ENCODE measurements at places on chromosomes 3 and 15. TPM values are rescaled to one million over a fixed set of nuclear protein-coding genes. Genes with fewer than 3 reads are reported as not detected.

DNA sequence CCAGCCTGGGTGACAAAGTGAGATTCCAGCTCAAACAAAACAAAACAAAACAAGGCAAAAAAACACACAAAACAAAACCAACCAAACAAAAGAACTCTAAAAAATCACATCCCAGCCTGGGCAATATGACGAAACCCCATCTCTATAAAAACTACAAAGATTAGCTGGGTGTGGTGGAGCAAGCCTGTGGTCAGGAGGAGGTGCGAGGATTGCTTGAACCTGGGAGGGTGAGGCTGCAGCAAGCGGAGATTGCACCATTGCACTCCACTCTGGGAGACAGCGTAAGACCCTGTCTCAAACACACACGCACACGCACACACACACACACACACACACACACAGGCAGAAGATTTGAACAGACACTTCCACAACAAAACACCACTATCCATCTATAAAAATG lies 99.6 kb downstream of the SHQ1 start:
- no peak for DNase-seq
- no peaks in the 10 kb centered on the region for H3K4me1 ChIP-seq
- no peak overlapping the region for H3K4me3 ChIP-seq
- H3K27me3 ChIP-seq: no peaks in the 10 kb centered on the region
- H3K36me3 ChIP-seq: no peaks in the 10 kb centered on the region

COL6A5 gene
- not detected for total RNA-seq

MORC1 gene
- not detected for total RNA-seq

GRCh38 chr3:133754455-133754854 lies 8.3 kb downstream of the TF start:
- no peak for DNase-seq
- H3K27me3 ChIP-seq: no peaks in the 10 kb centered on the region
- H3K4me1 ChIP-seq: no peaks in the 10 kb centered on the region
- H3K27ac ChIP-seq: no peak overlapping the region
- H3K36me3 ChIP-seq: no peaks in the 10 kb centered on the region

GRCh38 chr3:175980486-175981090 lies 1121.5 kb downstream of the NAALADL2 start:
- no peak overlapping the region for H3K4me3 ChIP-seq
- no peaks in the 10 kb centered on the region for H3K27me3 ChIP-seq
- no peak for DNase-seq
- H3K27ac ChIP-seq: no peak overlapping the region
- H3K4me1 ChIP-seq: no peaks in the 10 kb centered on the region

CYP11A1 gene
- 0.36 TPM for total RNA-seq

GRCh38 chr15:58631319-58631718 lies 118.2 kb downstream of the ADAM10 start:
- peaks cover 15% of the 10 kb centered on the region for H3K4me1 ChIP-seq
- no peaks in the 10 kb centered on the region for H3K27me3 ChIP-seq
- no peak overlapping the region for H3K27ac ChIP-seq
- H3K4me3 ChIP-seq: no peak overlapping the region
- H3K36me3 ChIP-seq: no peaks in the 10 kb centered on the region

HYAL3 gene
- total RNA-seq: 8.3 TPM

LNP1 gene
- 2.9 TPM for total RNA-seq

DNA sequence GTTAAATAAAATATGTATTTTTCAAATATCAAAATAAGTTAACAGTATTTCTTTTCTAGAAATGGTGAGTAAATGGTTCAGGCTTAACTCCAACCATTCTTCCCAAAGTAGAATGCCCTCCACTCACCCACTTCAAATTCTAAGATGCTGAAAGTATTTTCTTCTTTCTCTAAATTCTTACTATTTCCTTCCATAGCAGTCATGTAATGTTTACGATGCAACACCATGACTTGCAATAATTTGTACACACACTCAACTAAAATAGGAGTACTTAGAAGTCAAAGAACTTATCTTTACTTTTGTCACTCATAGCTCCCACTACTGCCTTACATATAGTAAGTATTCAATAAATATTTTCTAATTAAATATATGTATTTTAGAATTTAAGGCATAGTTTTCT lies 65.0 kb downstream of the AQR start:
- no peak for DNase-seq
- no peak overlapping the region for H3K4me3 ChIP-seq
- no peaks in the 10 kb centered on the region for H3K27me3 ChIP-seq
- H3K27ac ChIP-seq: no peak overlapping the region
- no peaks in the 10 kb centered on the region for H3K4me1 ChIP-seq

- peaks cover 71% of the 10 kb centered on the region for H3K4me1 ChIP-seq
- H3K4me3 ChIP-seq: no peak overlapping the region
- DNase-seq: no peak
- no peaks in the 10 kb centered on the region for H3K27me3 ChIP-seq
- no peaks in the 10 kb centered on the region for H3K36me3 ChIP-seq
- no peak overlapping the region for H3K27ac ChIP-seq
Observed at GRCh38 chr15:94412979-94413746, 181.8 kb downstream of the MCTP2 start.

SLC6A11 gene
- total RNA-seq: not detected

GRCh38 chr15:60649845-60650548 lies 171.1 kb upstream of the ICE2 start:
- DNase-seq: no peak
- no peaks in the 10 kb centered on the region for H3K36me3 ChIP-seq

KIF7 gene
- 15.2 TPM for total RNA-seq

DNA sequence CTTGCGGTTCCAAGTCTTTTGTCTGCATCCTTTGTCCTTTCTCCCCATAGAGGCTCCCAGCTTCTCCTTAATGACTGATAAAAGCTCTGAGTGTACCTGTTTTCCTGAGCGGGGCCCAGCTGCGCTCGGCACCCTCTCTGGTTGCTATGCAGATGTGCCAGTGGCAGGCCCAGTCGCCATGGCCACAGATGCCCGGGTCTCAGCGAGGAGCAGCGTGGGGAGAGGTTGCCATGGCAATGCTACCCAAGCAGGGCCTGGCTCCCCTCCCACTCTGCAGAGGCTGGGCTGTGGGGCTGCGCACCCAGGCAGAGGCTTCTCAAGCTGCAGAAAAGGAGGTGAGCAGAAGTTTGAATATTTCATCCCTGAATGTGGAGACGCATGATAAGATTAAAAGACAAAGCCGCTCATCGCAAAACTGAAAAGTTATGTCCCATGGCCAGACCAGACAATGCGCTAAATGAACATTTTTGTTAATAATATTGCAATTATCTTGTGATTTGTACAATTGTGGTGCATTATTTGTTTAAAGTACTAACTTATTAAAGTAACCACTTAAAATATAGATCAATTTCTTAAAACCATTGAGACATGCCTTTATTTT lies 66.1 kb downstream of the TPRA1 start:
- H3K4me3 ChIP-seq: no peak overlapping the region
- H3K27ac ChIP-seq: no peak overlapping the region

CORO2B gene
- total RNA-seq: 3.1 TPM

GRCh38 chr15:57109005-57109404 lies 190.6 kb downstream of the TCF12 start:
- H3K27me3 ChIP-seq: no peaks in the 10 kb centered on the region
- H3K4me1 ChIP-seq: peaks cover 8% of the 10 kb centered on the region
- no peak overlapping the region for H3K27ac ChIP-seq
- DNase-seq: no peak
- H3K36me3 ChIP-seq: no peaks in the 10 kb centered on the region
- H3K4me3 ChIP-seq: no peak overlapping the region

DNA sequence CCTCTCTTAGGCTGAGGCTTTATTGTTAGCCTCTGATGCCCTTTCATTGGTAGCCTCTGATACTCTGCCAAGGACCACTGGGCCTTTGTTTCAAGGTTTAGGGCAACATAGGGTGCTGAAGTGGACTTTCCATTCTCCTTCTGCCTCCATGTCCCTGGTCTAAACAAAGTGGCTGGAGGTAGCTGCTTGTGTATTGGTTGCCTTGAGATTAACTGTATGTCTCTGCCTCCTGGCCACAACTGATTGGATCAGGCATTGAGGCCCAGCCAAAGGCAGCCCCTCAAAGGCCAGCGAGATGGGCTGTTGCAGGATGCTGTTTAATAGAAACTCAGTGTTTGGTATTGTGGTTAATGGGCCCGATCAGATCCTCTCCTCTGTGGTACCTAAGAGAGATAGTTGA lies 77.9 kb upstream of the PRR23C start:
- DNase-seq: no peak
- no peak overlapping the region for H3K4me3 ChIP-seq
- H3K4me1 ChIP-seq: no peaks in the 10 kb centered on the region
- no peaks in the 10 kb centered on the region for H3K27me3 ChIP-seq
- no peaks in the 10 kb centered on the region for H3K36me3 ChIP-seq
- no peak overlapping the region for H3K27ac ChIP-seq

GRCh38 chr15:63994073-63994600 lies 52.1 kb downstream of the DAPK2 start:
- DNase-seq: no peak
- H3K4me3 ChIP-seq: no peak overlapping the region
- H3K4me1 ChIP-seq: no peaks in the 10 kb centered on the region

- no peak overlapping the region for H3K4me3 ChIP-seq
- H3K27me3 ChIP-seq: no peaks in the 10 kb centered on the region
- H3K4me1 ChIP-seq: no peaks in the 10 kb centered on the region
- no peak overlapping the region for H3K27ac ChIP-seq
- no peaks in the 10 kb centered on the region for H3K36me3 ChIP-seq
Observed at GRCh38 chr15:41989573-41990242, 17.4 kb upstream of the EHD4 start.

DNA sequence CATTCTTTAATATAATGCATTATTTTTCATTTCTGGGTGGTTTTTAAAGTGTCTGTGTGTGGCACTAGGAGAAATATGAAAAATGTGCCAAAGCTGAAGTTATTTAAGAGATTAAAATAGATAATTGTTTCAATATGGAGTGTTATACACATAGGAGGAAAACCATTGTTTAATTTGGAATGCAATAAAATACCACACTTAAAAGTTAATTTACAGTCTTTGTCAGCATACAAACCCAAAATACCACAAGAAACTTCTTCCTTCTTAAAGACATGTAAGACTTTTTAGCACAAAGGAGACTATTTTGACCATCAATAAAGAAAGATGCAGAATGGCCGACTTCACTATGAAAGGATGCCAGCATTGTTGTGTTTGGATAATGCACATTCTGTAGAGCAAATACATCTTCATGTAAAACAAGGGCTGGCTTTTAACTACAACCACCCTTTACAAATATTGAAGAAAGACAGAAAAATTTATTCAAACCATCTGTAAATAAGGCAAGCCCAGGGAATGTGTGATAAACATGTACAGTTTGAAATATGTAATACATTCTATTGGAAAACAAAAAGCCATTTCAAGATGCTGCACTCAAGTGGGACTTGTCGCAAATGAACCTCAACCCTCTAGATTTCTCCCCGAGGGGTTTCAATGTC lies 1146.6 kb downstream of the ROBO1 start:
- no peak overlapping the region for H3K27ac ChIP-seq
- H3K4me1 ChIP-seq: no peaks in the 10 kb centered on the region

GRCh38 chr15:88631464-88632028 lies 7.3 kb upstream of the ISG20 start:
- no peak overlapping the region for H3K27ac ChIP-seq
- H3K36me3 ChIP-seq: peaks cover 21% of the 10 kb centered on the region
- peak; percentile 68 for DNase-seq
- H3K4me1 ChIP-seq: no peaks in the 10 kb centered on the region

- H3K36me3 ChIP-seq: no peaks in the 10 kb centered on the region
- no peak overlapping the region for H3K4me3 ChIP-seq
- DNase-seq: peak; percentile 37
- no peaks in the 10 kb centered on the region for H3K4me1 ChIP-seq
- no peak overlapping the region for H3K27ac ChIP-seq
Observed at GRCh38 chr3:128320551-128321340, 145.9 kb downstream of the DNAJB8 start.

MAP1A gene
- 61.2 TPM for total RNA-seq

DNA sequence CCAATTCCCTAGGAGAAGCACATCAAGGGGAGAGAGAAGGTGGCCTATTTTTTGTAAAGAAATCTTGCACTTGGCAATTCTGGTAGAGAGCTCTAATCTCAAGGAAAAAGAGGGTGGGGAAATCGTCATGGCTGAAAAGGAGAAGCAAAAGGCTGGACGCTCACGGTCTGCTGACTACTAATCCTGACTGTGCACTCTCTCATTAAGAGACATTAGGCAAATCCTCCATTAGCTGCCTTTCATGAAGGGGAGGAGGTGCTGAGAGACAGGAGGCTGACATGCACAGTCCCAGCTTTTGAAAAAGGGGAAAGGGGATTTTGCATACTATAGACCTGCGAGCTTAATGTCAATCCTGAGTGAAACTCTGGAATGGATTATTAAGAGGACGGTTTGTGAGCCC lies 170.0 kb downstream of the NR2F2 start:
- H3K36me3 ChIP-seq: no peaks in the 10 kb centered on the region
- H3K4me1 ChIP-seq: no peaks in the 10 kb centered on the region
- H3K27me3 ChIP-seq: no peaks in the 10 kb centered on the region
- DNase-seq: no peak
- no peak overlapping the region for H3K27ac ChIP-seq

DNA sequence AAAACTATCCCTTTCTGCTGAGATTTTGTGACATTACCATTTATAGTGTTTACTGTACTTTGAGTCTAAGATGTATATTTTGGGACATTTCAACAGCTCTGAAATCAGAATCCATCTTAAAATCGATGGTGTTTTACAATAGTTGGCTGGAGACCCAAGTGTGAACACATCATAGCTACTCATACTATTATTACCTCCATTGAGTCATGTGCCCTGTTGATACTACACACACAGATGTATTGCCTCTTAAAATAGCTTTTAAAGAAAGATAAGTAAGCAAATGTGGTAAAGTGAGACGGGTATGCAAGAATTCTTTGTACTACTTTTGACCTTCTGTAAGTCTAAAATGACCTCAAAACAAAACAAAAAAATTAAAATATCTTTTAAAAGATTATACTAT lies 6.7 kb downstream of the LMOD3 start:
- DNase-seq: no peak
- no peak overlapping the region for H3K4me3 ChIP-seq
- H3K27me3 ChIP-seq: no peaks in the 10 kb centered on the region
- H3K36me3 ChIP-seq: no peaks in the 10 kb centered on the region
- H3K27ac ChIP-seq: no peak overlapping the region

- H3K27me3 ChIP-seq: no peaks in the 10 kb centered on the region
- H3K4me3 ChIP-seq: no peak overlapping the region
- H3K27ac ChIP-seq: no peak overlapping the region
- no peak for DNase-seq
Observed at GRCh38 chr3:153458881-153459280, 296.9 kb downstream of the RAP2B start.

DNA sequence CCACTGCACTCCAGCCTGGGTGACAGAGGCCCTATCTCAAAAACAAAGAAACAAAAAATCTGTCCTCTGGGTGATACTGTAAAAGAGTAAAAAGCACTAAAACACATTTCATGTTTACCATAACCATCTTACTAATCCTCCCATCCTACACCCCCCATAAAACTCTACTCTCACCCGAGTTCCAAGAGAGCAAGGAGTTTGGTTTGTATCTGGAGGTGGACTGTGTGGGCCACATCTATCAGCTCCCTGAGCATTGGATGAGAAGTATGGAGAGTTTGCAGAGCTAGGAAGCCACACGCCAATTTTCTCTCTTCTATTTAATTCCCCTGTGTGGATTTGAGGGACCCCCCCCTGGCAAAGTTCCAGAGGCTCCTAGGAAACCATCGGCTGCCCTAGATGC lies 80.0 kb downstream of the ATP10A start:
- no peak overlapping the region for H3K27ac ChIP-seq
- DNase-seq: peak; percentile 40
- no peaks in the 10 kb centered on the region for H3K27me3 ChIP-seq
- no peaks in the 10 kb centered on the region for H3K36me3 ChIP-seq

Measured in sigmoid colon (tissue), 7 donors.